ENCODE measurements at places on chromosomes 5 and 9.
A peak's percentile ranks its signal among the peaks of the same experiment; 100 is the strongest.

- DNase-seq = no peak
These were observed 40.8 kb downstream of the NNT start for GRCh38 chr5:43643750-43644149.

GRCh38 chr9:135342206-135343130 is 137.1 kb upstream of the PPP1R26 start:
- no peak for DNase-seq

- peak; percentile 45 for DNase-seq
These were observed 603 bp downstream of the TMEM268 start for GRCh38 chr9:114611516-114612271.

DNA sequence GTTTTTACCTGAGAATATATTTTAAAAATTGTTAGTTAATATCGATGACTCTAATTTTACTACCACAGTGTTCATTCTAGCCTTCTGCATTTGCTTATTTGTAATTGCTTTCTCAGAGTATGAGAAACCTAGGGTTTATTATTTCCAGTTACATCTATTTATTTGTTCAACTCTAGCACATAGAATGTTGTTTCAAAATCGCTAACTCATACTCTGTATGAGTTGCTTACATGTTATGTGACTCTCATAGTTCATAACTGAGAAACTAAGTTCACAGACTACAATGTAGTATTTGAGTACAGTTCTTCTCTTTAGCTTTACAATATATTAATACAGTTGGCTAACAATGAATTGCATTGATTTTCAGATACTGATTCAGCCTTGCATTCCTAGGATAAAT is 103.2 kb downstream of the MACROH2A1 start:
- no peak for DNase-seq

GRCh38 chr5:119409235-119409815 is 43.0 kb upstream of the HSD17B4 start:
- no peak for DNase-seq

GRCh38 chr5:69013481-69013880 is 80.3 kb upstream of the SLC30A5 start:
- no peak for DNase-seq

All from activated naive CD4-positive, alpha-beta T cell (primary cell).